ENCODE measurements at places on chromosomes 6 and 20.
A peak's percentile ranks its signal among the peaks of the same experiment; 100 is the strongest.

DNA sequence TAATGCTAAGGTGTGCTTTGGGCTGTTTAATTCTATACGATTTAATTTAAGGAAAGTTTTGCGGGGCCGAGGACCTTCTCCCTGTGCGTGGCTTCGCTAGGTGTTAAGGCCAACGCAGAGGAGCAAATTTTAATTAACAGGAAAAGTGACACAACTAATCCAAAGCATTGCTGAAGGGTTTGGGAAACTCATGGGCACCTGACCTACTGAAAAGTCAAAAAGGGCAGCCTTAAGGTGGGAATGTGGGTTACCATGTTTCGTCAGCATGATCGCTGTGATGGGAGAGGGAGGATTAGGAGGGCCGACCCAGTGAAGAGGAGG, 415 bp upstream of the CUL9 start:
- no peak for DNase-seq

GRCh38 chr6:5712349-5713215, 294.1 kb downstream of the NRN1 start:
- no peak for DNase-seq

DNA sequence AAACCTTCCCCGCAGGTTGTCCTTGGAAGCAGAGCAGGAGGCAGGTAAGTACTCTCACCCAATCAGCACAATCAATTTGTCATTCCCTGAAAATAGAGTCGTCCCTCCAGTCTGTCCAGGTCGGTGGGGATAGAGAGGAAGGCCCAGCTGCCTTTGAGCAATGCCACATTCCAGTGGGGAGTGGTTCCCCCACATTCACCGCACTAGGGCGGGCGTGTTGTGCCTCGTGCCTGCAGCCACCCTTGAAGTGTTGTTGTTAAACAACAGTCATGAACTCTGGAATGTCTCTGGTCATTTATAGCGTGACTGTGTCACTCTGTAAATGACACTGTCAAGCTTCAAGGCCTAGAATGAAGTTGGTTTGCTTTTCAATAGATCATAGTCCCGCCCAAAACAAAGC, 33.4 kb downstream of the PRDM1 start:
- DNase-seq = no peak

DNA sequence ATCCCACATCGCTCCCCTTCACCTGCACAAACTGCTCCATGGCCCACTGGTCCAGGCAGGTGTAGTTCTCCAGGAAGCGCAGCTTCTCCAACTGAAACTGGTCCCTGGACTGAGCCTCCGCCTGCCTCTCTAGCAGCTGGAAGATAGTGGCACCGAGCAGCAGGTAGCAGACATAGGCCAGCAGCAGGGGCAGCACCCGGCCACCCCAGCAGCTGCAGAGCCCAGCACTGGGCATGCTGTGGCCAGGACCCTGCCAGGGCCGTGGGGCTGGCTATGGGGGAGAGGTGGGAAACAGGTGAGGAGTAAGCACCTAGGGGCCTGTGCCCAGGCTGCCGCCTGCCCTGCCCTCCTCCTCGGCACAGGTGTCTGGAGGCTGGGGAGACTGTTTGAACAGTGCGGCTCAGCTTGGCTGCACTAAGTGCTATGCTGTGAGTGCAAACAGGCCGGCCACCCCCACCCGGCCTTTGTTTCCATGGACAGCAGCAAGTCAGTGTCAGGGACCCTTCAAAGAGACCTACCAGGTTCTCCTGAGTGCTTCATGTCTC, at the start of gene KCNK16:
KCNK16 (minus strand) TSS at position 397 of the 545 bp plus-strand sequence; CDS start at position 235, 162 bp downstream.
- no peak for DNase-seq

GRCh38 chr6:92289831-92290230, 1129.5 kb downstream of the EPHA7 start:
- DNase-seq = no peak

GRCh38 chr6:74671558-74672025, 534.3 kb downstream of the COL12A1 start:
- DNase-seq = no peak

- no peak for DNase-seq
Measured at GRCh38 chr6:146595972-146596731, 2.6 kb upstream of the ADGB start.

GRCh38 chr6:49552596-49552995, 2.1 kb downstream of the C6orf141 start:
- no peak for DNase-seq

DNA sequence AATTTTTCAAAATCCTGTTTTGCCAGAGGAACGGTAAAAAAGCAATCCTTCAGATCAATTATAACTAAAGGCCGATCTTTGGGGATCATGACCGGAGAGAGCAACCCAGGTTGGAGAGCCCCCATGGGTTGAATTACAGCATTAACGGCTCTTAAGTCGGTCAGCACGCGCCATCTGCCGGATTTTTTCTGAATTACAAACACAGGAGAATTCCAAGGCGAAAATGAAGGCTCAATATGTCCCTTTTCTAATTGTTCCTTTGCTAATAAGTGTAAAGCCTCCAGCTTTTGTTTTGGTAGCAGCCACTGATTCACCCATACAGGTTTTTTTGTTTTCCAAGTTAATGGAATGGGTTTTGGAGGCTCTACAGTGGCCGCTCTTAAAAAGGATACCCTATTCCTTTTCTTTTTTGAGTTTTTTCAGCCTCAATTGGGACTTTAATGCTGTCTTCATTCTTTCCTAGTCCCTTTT, 16.9 kb upstream of the PTCRA start:
- peak; percentile 55 for DNase-seq

DNA sequence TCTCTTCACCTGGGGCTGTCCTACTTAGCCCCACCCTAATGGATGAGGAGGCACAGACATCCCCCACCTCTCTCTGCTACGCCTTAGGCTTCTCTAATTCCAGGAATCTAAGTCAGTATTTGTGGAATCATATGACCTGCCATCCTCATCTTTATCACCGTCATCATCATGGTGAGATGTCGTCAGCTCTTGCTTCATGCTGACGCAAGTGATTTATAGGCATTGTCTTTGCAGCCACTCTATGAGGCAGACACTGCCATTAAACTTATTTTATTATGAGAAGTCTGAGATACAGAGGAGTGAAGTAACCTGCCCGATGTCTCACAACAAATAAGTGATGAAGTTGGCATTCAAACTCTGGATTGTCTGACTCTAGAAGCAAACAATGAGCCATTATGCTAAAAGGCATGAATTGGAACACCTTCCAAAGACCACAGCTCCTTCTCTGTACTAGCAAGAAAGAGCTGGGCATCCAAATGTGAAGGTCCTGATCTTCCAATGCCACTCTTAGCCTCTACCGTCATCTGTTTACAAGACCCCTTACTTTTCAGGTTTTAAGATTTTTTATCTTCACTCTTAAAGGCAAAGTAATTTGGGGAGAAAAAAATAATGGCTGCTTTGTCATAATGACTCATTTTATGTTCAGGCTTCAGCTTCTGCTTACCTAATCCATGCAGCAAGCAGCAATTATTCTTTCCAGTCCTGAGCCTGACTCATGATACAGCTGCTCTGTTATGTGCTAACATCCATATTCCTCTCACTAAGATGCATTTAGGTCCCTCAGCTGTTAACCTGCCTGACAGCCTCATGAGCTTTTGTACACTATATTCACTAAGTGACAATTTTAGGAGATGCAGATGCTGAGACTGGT, 113.7 kb upstream of the BCLAF1 start:
- DNase-seq = no peak

DNA sequence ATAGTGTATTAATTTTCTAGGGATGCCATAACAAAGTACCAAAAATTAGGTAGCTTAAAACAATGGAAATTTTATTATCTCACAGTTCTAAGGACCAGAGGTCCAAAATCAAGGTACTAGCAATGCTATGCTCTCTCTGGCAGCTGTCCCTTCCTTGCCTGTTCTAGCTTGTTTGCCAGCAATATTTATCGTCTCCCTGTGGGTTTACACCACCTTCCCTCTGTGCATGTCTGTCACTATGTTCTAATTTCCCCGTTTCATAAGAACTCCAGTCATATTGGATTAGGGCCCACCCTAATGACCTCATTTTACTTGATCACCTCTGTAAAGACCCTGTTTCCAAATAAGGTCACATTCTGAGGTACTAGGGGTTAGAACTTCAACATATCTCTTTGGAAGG, 217.2 kb downstream of the IBTK start:
- DNase-seq = no peak

DNA sequence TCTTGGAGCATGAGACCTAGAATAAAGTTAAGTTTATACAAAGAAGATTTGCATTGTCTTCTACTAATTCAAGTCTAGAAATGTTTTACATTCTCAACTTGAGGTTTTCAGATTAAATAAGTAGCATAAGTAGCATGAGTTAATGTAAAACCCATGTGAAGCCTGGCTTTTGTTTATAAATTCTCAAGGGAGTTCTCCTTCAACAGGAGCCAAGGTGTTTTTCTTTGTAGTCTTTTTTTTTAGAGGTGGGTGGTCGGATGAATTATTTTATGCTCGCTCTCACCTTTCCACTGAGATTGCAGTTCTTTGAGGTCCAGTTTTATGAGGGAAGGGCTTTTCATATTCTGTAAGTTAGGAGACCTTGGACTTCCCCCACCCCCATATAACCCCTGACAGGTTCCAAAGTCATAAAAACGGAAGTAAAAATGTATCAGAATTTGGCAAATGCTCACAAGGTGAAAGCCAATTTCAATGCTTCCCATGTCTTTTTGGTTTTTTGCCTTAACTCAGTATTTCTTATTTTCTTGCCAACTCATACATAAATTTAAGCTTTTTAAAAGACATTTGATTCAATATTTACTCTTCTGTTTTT, 244.3 kb upstream of the ASCC3 start:
- DNase-seq = no peak

DNA sequence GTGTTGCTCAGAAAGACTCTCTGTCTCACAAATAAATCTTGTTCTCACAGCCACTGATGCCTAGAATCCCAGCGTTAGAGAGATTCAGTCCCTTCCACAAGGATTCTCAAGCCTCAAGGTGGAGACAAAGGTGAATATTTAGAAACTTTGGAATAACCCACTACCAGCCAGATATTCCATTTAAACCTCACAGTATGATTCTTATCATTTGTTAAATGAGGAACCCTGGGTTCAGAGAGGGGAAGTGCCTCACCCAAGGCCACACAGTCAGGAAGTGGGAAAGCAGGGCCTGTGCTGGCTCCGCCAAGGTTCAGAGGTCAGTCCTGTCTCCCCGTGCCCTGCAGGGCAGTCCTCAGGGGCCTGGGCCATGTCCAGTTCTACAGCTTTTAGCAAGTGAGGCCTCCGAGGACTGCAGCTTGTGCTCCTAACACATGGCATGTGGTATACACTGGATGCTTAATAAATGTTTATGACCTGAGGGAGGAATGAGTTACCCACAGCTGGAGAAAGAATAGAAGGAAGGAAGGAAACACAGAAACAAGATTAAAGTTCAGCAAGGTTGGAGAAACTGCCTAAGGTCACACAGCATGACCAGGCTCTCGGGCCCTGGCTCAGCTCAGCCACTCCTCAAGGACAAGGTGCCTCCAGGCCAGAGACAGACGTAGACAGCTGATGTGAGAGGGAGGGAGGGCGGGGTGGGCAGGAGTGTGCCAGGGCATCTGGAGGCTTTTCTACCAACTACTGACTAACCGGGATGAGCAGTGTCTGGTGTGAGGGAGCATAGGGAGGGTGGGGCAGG, 3.9 kb upstream of the TGM2 start:
- no peak for DNase-seq

GRCh38 chr6:36113049-36113448, 17.3 kb upstream of the MAPK13 start:
- DNase-seq = no peak

- DNase-seq = no peak
Measured at GRCh38 chr20:58721951-58722778, 29.6 kb downstream of the NPEPL1 start.

- no peak for DNase-seq
Measured at GRCh38 chr6:18042536-18043145, 55.2 kb upstream of the KIF13A start.

- no peak for DNase-seq
Measured at GRCh38 chr6:125791820-125792165, 1.0 kb downstream of the NCOA7 start.

Measured in stimulated activated CD8-positive, alpha-beta memory T cell treated with anti-CD3 and anti-CD28 coated beads, Interleukin-7, amount 100 ng/mL, for 24 hours (primary cell).